ENCODE measurements at places on chromosomes 7 and 10. TPM values are rescaled to one million over a fixed set of nuclear protein-coding genes. Genes with fewer than 3 reads are reported as not detected.

Gene MMP21
- polyA plus RNA-seq, result 0.28 TPM

Gene ASIC3
- 6.9 TPM for polyA plus RNA-seq

Gene AKR1C1
- polyA plus RNA-seq, result 12.0 TPM

Gene ORC5
- 17.4 TPM for polyA plus RNA-seq

Gene NRAP
- polyA plus RNA-seq, result 0.06 TPM

Gene HPS1
- 84.2 TPM for polyA plus RNA-seq

Gene RPEL1
- 0.09 TPM for polyA plus RNA-seq

Gene FOXI2
- not detected for polyA plus RNA-seq

Gene CDC14C
- polyA plus RNA-seq, result 0.06 TPM

Gene STK31
- polyA plus RNA-seq, result 0.52 TPM

Gene ARHGEF35
- polyA plus RNA-seq, result 30.6 TPM

Gene ADRA2A
- polyA plus RNA-seq, result 5.4 TPM

Gene ZC3HAV1
- polyA plus RNA-seq, result 20.0 TPM

Gene AKR1E2
- polyA plus RNA-seq, result 1.8 TPM

Gene HTRA1
- polyA plus RNA-seq, result 69.8 TPM

Gene ACTR3C
- 6.1 TPM for polyA plus RNA-seq

Data from large intestine (tissue), 12 donors.